ENCODE measurements at places on chromosomes 16 and 17.

DNA sequence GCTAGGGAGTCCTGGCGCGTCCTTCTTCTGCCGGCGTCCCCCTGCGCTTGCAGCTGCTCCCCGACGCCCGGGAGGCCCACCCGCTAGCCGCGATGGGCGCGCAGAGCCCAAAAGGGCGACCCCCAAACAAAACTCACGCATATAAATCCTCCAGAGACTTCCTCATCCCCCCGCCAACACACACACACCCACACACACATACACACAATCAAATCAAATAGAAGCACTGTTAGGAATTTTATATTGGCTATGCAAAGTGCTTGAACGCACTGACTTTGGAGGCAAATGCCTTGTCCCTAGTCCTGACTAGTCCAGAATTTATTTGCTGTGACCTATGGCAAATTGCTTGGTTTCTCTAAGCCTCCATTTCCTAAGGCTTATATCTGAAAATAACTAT, 23.8 kb upstream of the CRYM start:
- no peak for DNase-seq

DNA sequence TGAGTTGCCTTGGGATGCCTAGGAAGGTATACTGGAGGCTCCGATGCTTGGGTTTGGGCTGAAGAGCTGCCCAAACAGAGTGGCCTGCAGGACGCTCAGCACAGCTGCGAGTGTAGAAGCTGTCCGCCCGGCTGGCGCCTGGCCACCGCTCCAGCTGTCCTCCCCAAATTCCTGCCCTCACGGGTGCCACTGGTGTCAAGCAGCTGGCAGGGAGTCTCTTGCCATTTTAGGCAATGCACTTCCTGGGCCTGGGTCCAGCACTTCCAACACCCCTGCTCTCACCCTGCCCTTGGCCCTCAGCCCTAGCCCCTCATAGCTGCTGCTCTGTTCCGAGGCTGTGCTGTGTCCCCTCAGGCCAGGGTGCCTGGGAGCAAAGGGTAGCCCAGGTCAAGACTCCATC, 5.2 kb upstream of the PKMYT1 start:
- DNase-seq: no peak

GRCh38 chr17:7687072-7687907, at the start of gene TP53:
TSS of gene TP53 (minus strand) at chr17:7687490. CDS start at chr17:7676594, 10,896 bp downstream.
- peak; percentile 94 for DNase-seq

DNA sequence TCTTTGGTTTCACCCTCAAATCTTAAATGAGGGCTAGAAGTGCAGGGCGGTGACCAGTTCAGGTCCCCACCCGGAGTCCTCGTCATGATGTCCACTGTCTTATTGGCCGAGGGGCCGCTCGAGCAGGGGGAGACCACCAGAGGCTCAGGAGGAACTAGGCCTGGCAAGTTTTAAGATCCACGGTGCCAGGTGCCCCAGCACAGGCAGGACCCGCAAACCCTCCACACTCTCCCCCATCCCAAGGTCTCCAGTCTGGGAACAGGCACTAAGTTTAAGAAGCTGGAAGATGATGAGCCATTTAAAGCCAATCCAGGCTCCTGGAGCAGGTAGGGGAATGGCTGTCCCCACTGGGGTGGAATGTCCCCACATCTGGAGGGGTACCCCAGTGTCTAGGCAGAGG, 4.1 kb downstream of the DLX3 start:
- no peak for DNase-seq

GRCh38 chr17:22217135-22217534, 524.8 kb downstream of the KCNJ18 start:
- no peak for DNase-seq

DNA sequence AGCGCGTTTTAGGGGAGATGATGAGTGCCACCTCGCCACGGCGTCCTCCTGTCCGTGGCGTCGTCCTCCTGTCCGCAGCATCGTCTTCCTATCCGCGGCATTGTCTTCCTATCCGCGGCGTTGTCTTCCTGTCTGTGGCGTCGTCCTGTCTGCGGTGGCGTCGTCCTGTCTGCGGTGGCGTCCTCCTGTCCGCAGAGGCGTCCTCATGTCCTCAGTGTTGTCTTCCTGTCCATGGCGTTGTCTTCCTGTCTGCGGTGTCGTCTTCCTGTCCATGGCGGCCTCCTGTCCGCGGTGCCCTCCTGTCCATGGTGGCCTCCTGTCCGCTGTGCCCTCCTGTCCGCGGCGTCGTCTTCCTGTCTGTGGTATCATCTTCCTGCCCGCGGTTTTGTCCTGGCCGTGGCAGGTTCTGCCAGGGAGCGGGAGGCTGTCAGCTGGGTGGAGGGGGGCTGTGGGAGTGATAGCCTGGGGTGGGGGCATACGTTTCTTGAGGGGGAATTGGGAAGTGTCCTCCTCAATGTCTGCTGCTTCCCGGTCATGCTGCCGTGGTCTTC, 30.9 kb downstream of the TBCD start:
- DNase-seq: no peak

- no peak for DNase-seq
These were observed 17.5 kb downstream of the ALOX15B start for GRCh38 chr17:8056232-8056975.

DNA sequence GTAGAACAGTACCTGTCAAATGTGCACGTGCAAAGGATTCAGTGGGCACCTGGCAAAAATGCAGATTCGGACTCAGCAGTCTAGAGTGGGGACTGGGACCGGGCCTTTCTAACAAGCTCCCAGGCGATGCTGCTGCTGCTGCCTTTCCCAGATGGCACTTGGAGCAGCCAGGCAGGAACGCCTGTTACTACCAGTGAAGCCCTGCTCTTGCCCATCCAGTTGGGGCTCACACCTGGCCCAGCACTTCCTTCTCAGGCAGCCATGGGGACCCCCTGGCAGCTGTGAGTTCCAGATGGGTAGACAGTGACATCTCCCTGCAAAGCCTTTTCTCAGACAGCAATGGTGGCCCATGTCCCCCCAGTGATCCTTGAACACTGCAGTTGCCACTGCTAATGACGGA, 30.4 kb downstream of the KDM8 start:
- no peak for DNase-seq

DNA sequence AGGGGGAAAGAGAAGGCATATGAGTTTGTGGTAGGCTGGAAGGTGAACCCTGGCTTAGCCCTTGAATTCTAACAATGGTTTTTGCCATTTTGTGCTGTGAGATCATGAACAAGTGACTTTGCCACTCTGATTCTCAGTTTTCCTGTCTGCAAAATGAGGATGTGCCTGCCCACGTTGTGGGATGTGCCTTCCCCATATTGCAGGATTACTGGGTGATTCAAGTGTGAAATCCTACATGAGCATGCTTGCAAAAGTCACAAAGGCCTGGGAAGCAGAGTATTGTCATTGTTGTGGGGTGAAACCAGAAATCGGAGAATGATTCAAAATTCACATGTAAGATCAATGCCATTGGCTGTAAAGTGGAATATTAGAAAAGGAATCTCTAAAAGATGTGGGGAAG, 28.6 kb upstream of the TVP23A start:
- no peak for DNase-seq

GRCh38 chr16:21628772-21629171, 23.6 kb downstream of the IGSF6 start:
- no peak for DNase-seq

- peak; percentile 89 for DNase-seq
These were observed 707.0 kb upstream of the RBFOX1 start for GRCh38 chr16:6625606-6626005.

DNA sequence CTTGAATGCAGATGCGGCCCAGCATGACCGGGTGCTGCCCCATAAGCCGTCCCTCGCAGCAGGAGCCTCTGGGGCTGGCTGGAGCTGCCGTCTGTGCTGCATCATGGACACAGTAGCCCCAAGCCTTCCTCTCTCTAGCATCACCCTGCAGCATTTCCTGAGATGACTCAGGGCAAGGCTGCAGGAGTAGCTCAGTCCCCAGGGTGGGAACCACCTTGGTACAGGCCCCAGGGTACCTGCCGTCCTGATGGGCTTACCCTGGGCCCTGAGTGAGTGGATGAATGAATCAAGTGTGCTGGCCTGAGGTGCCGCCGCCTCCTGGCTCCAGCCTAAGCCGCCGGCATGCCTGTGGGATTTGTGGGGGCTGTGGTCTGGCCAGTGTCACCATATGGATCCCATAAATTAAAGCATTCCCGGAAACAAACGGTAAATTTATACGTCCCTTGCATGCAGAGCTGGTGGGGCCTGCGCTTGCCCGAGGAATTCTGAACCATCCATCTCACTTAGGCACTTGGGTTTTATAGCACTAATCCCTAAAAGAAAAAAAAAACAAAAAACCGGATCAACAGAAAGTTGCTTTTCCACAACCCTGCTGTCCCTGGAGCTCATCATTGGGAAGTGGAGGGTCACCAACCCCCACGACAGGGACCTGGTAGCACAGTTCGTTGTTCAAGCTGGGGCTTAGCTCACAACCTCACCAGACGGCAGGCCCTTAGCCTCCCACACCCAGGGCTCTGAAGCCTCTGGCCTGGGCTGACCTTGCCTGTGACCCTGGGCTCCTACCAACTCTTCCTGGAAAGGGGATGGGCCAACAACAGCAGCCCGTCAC, 242.6 kb upstream of the CIBAR2 start:
- DNase-seq: peak; percentile 87

GRCh38 chr17:32020943-32021614, 13.9 kb downstream of the LRRC37B start:
- DNase-seq: no peak

GRCh38 chr16:56936950-56937349, 5.0 kb downstream of the HERPUD1 start:
- no peak for DNase-seq

GRCh38 chr17:3964203-3965117, at the start of gene ATP2A3:
TSS of gene ATP2A3 (minus strand) at chr17:3964437. CDS start at chr17:3964291, 146 bp downstream.
- no peak for DNase-seq

DNA sequence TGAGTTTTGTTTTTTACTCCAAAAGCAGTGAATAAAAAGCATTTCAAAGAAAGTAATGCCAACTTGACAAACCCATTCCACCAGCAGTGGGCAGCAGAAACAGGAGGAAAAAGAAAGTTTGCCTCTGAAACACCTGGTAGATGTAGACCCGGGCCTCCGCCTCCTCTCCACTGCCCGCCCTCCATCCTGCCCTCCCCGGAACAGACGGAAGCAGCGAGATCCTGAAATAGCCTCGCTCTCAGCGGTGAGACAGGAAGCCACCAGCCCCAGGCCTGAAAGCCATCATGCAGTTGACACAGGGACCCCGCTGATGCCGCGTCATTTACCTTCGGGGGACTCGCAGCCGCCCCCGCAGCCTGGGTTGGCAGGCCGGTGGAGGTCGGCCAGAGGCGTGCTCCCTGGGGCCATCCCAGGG, 67.8 kb downstream of the C16orf78 start:
- DNase-seq: no peak

GRCh38 chr17:10435096-10435495, 13.3 kb upstream of the MYH8 start:
- no peak for DNase-seq

GRCh38 chr16:86355951-86356350, 154.4 kb upstream of the FOXF1 start:
- no peak for DNase-seq

- peak; percentile 58 for DNase-seq
These were observed 3.1 kb downstream of the CDC6 start for GRCh38 chr17:40290629-40291280.

Measured in SK-N-DZ (cell line).